Upper lobe of left lung (tissue), 6 donors: ENCODE measurements at places on chromosomes 4 and X. TPM values are rescaled to one million over a fixed set of nuclear protein-coding genes. Genes with fewer than 3 reads are reported as not detected.

Gene SCRG1
- not detected for total RNA-seq

Gene CD38
- total RNA-seq = 72.3 TPM

Gene BEND2
- not detected for total RNA-seq

Gene TMPRSS11B
- total RNA-seq = not detected

Gene ODAPH
- not detected for total RNA-seq

Gene UNC5C
- 7.1 TPM for total RNA-seq

Gene MAML3
- total RNA-seq = 17.0 TPM

Gene RPS6KA3
- total RNA-seq = 93.0 TPM

Gene AFM
- not detected for total RNA-seq

Gene SLC4A4
- 17.3 TPM for total RNA-seq

Gene EMCN
- 14.7 TPM for total RNA-seq

Gene SPINK2
- not detected for total RNA-seq

Gene HTN3
- total RNA-seq = not detected

Gene USP51
- total RNA-seq = 0.55 TPM

- DNase-seq = no peak
- H3K4me3 ChIP-seq = no peak overlapping the region
- H3K27me3 ChIP-seq = no peaks in the 10 kb centered on the region
- no peak overlapping the region for H3K27ac ChIP-seq
- no peaks in the 10 kb centered on the region for H3K4me1 ChIP-seq
- H3K36me3 ChIP-seq = no peaks in the 10 kb centered on the region
Measured at GRCh38 chr4:182653596-182653995, 263.6 kb downstream of the DCTD start.

DNA sequence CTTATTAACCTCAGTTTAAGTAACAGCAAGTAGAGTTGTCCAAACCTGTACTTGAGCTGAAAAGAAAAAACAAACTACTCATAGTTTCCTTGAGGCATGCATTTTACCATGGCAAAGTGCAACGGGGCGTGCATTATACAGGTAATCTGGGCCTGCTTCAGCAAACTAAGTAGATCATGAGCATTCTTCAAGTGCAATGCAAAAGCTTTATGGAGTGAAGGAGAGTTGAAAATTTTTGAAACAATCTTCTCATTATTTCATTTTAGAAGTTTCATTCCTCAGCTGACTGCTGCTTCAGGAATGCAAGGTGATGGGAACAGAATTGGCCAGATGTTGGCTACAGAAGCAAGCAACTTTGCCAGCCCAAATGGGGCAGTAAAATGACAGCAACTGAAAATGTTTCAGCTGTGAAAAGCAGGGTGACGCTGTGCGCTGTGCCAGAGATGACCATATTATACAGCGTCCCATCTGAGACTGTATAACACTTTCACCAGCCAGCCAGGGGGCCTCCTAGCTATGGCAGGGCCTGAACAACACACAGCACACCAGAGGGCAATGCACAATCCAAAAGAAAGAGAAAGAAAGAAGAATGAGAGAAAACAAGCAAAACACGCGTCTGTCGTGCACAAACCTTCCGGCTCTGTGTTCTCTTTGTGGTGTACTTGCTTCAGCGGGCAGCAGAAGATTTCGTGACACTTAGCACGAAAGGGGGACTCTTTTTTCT lies 145.5 kb upstream of the FGF13 start:
- H3K27ac ChIP-seq = no peak overlapping the region
- H3K4me3 ChIP-seq = no peak overlapping the region
- H3K4me1 ChIP-seq = no peaks in the 10 kb centered on the region
- no peak for DNase-seq

GRCh38 chr4:16224264-16225166 lies 1.8 kb downstream of the TAPT1 start:
- no peak overlapping the region for H3K27ac ChIP-seq
- no peaks in the 10 kb centered on the region for H3K36me3 ChIP-seq

DNA sequence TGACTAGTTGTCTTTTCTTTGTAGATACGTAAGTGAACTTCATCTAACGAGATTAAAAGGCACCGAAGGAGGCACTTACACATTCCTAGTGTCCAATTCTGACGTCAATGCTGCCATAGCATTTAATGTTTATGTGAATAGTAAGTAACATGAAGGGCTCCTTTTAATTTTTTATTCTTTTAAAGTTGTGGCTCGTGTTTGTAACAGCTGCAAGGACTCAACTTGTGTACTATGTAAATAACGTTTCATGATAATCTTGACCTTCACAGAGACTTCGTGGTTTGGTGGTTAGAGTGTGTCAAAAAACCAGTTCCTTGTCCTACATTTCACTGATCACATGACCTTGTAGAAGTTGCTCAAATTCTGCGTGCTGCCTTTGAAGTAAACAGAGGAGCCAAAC lies 51.6 kb downstream of the KIT start:
- no peaks in the 10 kb centered on the region for H3K27me3 ChIP-seq
- DNase-seq = no peak
- no peak overlapping the region for H3K27ac ChIP-seq
- no peaks in the 10 kb centered on the region for H3K36me3 ChIP-seq
- no peak overlapping the region for H3K4me3 ChIP-seq
- no peaks in the 10 kb centered on the region for H3K4me1 ChIP-seq

- no peaks in the 10 kb centered on the region for H3K27me3 ChIP-seq
- no peak overlapping the region for H3K4me3 ChIP-seq
- no peak for DNase-seq
- no peaks in the 10 kb centered on the region for H3K4me1 ChIP-seq
- H3K36me3 ChIP-seq = no peaks in the 10 kb centered on the region
- H3K27ac ChIP-seq = no peak overlapping the region
Measured at GRCh38 chr4:152610131-152610530, 69.7 kb downstream of the TMEM154 start.

- H3K36me3 ChIP-seq = no peaks in the 10 kb centered on the region
- DNase-seq = no peak
- no peak overlapping the region for H3K4me3 ChIP-seq
- no peaks in the 10 kb centered on the region for H3K27me3 ChIP-seq
- H3K27ac ChIP-seq = no peak overlapping the region
Measured at GRCh38 chrX:148540671-148541583, 40.5 kb downstream of the AFF2 start.

- no peak overlapping the region for H3K4me3 ChIP-seq
- H3K27ac ChIP-seq = no peak overlapping the region
- no peaks in the 10 kb centered on the region for H3K36me3 ChIP-seq
Measured at GRCh38 chrX:133533249-133533648, 118.0 kb upstream of the GPC4 start.

DNA sequence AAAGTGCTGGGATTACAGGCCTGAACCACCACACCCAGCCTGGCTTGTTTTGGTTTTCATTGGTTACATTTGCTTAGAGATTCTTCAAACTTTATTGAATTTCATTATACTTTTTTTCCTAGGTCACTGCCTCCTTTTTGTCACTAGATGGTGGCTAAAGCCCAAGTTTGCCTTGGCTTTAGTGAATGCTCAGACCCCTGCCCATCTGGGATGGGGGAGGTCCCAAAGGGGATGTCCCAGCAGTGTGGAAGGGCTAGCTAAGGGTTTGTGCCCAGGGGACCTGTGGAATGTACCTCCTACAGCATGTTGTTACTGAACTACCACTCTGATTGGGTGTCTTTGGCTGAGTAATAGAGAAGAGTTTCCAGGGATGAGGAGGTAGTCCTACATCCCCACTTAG lies 58.4 kb downstream of the CEP135 start:
- H3K4me1 ChIP-seq = no peaks in the 10 kb centered on the region
- H3K36me3 ChIP-seq = peaks cover 51% of the 10 kb centered on the region
- H3K27me3 ChIP-seq = no peaks in the 10 kb centered on the region
- H3K4me3 ChIP-seq = no peak overlapping the region
- H3K27ac ChIP-seq = no peak overlapping the region
- no peak for DNase-seq

GRCh38 chrX:106611317-106611678 lies 480 bp upstream of the RADX start:
- no peaks in the 10 kb centered on the region for H3K27me3 ChIP-seq
- no peak for DNase-seq
- no peak overlapping the region for H3K4me3 ChIP-seq
- H3K36me3 ChIP-seq = no peaks in the 10 kb centered on the region
- no peaks in the 10 kb centered on the region for H3K4me1 ChIP-seq
- no peak overlapping the region for H3K27ac ChIP-seq

GRCh38 chr4:86857341-86858052 lies 8.3 kb upstream of the SLC10A6 start:
- H3K27me3 ChIP-seq = no peaks in the 10 kb centered on the region
- H3K27ac ChIP-seq = no peak overlapping the region
- no peak overlapping the region for H3K4me3 ChIP-seq
- H3K4me1 ChIP-seq = no peaks in the 10 kb centered on the region
- DNase-seq = no peak
- H3K36me3 ChIP-seq = no peaks in the 10 kb centered on the region

DNA sequence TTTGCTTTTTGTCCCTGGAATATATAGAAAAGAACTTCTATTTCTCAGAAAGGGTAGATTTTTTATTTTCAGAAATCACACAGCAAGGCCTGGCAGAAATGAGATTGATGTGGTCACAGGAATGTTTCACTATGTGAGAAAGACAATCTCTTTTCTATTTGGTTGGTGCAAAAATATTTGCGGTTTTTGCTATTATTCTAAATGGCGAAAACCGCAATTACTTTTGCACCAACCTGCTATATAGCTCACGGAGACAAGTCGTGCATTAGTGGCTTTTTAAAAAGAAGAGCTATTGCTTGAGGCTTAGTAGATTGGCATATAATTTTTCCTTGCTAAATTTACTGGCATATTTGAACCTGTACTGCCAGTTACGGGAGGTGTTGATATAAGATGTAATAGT lies 100.4 kb downstream of the ITM2A start:
- H3K27me3 ChIP-seq = no peaks in the 10 kb centered on the region
- H3K36me3 ChIP-seq = no peaks in the 10 kb centered on the region
- H3K4me3 ChIP-seq = no peak overlapping the region
- H3K4me1 ChIP-seq = no peaks in the 10 kb centered on the region

GRCh38 chr4:186149872-186150271 lies 41.5 kb upstream of the CYP4V2 start:
- H3K36me3 ChIP-seq = no peaks in the 10 kb centered on the region
- no peak overlapping the region for H3K4me3 ChIP-seq
- H3K27me3 ChIP-seq = no peaks in the 10 kb centered on the region
- peaks cover 8% of the 10 kb centered on the region for H3K4me1 ChIP-seq
- peak overlapping the region; percentile 30 for H3K27ac ChIP-seq

GRCh38 chr4:26826721-26827120 lies 33.9 kb upstream of the STIM2 start:
- no peak overlapping the region for H3K4me3 ChIP-seq
- H3K4me1 ChIP-seq = peaks cover 27% of the 10 kb centered on the region
- H3K27me3 ChIP-seq = no peaks in the 10 kb centered on the region
- DNase-seq = peak; percentile 25

DNA sequence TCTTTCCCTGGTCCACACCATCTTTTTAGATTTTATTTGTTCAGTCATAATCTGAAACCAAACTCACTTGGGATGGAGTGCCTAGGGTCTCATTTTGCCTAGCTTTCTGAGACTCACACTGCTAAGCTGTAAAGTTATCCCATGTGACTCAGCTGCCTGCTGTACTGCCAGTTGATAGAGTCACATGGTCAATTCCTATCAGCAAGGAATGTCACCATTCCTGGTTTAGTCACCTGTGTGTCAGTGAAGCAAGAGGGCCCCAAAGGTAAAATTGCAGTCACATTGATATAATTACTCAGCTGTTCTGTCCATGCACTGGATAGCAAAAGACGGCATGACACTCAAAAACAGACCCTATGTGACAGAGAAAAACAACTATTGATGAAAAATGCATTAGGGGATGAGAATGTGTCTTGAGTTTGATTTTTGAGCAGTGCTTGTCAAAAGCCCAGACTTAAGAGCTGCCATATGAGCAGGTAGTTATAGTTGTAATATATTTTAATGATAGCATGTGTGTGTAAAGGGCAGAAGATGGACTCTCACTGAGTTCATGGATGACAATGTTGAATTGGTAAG lies 413.2 kb downstream of the PPARGC1A start:
- H3K36me3 ChIP-seq = no peaks in the 10 kb centered on the region
- no peaks in the 10 kb centered on the region for H3K4me1 ChIP-seq
- DNase-seq = no peak
- H3K27me3 ChIP-seq = no peaks in the 10 kb centered on the region

DNA sequence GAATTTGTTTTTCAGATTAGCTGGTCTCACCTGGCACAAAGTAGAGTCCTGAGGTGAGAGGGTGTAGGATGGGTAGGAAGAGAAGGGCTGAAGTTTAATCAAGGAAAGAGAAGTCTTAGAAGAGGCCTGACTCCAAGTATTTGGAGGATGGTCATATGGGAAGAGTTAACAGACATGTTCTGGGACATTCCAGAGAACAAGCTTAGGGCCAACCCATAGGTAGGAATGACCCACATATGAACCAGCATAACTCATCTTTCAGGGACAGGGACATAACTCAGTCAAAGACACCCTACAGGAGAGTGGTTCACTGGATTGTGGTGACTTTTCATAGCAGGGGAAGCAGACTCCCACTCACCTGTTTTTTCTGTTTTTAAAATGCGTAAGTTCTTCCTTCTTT lies 27.9 kb upstream of the ANXA5 start:
- H3K27me3 ChIP-seq = no peaks in the 10 kb centered on the region
- H3K4me3 ChIP-seq = no peak overlapping the region
- H3K36me3 ChIP-seq = no peaks in the 10 kb centered on the region

DNA sequence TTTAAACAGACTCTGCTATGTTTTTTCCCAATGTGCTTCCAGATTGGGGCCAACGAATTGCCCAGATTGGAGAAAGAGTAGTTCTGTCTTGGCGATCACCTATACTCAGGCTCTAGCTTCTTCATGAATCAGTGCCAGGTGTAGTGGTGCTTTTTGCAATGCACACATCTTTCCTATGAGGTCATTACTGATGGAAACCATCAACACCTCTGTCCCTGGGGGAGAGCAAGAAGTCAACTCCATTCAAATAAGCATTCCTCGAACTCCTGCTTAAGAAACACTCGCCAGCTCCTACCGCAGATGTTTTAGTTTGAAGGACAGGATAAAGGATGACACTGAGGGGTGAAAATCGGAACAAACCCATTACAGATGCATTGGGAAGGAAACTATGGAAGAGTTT lies 156.5 kb upstream of the DKK2 start:
- H3K27ac ChIP-seq = no peak overlapping the region
- no peaks in the 10 kb centered on the region for H3K36me3 ChIP-seq
- H3K4me3 ChIP-seq = no peak overlapping the region
- DNase-seq = no peak
- no peaks in the 10 kb centered on the region for H3K4me1 ChIP-seq

DNA sequence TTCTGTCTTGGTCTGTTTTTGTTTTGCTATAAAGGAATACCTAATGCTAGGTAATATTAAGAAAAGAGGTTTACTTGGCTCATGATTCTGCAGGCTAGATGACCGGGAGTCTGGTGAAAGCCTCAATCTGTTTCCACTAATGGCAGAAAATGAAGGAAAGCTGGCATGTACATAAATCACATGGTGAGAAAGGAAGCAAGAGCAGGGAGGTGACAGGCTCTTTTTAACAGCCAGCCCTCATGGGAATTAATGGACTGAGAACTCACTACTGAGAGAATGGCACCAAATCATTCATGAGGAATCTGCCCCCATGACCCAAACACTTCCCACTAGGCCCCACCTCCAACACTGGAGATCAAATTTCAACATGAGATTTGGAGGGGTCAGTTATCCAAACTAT lies 27.6 kb downstream of the SATL1 start:
- no peak overlapping the region for H3K27ac ChIP-seq
- no peak for DNase-seq
- no peaks in the 10 kb centered on the region for H3K4me1 ChIP-seq
- no peaks in the 10 kb centered on the region for H3K27me3 ChIP-seq
- H3K36me3 ChIP-seq = no peaks in the 10 kb centered on the region
- no peak overlapping the region for H3K4me3 ChIP-seq
